CD4-positive, alpha-beta T cell treated with Interleukin-4 for 1 hour (primary cell): ENCODE measurements at places on chromosomes 7 and 10.
A peak's percentile ranks its signal among the peaks of the same experiment; 100 is the strongest.

DNA sequence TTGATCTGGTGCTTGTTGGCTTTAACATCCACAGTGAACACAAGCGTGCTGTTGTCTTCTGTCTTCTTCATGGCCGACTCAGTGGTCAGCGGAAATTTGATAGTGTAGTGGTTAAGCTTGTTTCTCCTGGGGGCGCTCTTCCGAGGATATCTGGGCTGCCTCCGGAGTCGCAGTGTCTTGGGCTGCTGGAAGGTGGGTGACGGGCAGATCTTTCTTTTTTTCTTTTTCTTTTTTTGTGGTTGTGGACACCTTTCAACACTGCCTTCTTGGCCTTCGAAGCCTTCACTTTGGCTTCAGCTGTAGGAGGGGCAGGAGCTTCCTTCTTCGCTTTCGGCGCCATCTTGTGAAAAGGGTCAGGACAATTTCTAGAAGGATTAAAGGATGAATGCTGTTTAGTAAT, 23.8 kb upstream of the RPA3 start:
- DNase-seq: no peak

DNA sequence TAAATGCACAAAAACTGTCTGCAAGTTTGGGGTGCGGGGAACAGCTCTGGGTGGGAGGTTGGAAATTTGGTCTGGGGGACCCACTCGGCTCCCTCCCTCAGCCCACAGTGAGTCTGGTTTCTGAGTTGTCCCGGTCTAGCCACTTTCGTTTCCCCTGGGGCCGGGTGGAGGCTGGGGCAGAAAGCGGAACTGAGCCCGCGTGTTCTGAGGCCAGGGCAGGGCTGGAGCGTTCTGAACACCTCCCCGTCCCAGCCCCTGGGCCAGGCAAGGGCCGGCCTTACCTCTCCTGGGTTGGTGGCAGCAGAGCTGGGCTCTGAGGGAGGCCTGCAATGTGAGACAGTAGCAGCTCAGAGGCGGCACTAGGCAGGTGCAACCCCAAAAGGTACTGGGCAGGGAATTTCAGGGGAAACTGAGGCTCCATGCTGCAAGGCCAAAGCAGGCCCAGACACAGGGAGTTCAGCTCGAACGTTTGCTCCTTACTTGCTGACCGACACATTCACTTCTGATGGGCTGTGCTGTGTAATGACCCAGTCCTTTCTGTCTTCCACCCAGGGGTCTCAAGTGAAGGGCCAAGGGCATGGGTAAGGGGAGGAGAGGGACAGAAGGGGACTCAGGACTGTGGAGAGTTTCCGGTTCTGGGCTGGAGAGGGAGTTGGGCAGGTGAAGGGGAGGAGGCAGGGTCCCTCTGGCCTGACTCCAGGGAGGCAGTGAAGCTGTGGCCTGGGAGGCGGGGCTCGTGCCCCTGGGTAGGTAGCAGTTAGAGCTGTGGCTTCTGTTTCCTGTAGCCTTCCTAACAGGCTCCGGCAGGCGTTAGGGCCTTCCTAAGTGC, 3.0 kb downstream of the IRF5 start:
- peak; percentile 22 for DNase-seq

- peak; percentile 58 for DNase-seq
Measured at GRCh38 chr7:44884621-44885393, 523 bp downstream of the PURB start.

- DNase-seq: no peak
Measured at GRCh38 chr10:50332108-50332842, 81.0 kb upstream of the ASAH2 start.

- DNase-seq: no peak
Measured at GRCh38 chr10:87915989-87916388, 52.6 kb downstream of the PTEN start.

DNA sequence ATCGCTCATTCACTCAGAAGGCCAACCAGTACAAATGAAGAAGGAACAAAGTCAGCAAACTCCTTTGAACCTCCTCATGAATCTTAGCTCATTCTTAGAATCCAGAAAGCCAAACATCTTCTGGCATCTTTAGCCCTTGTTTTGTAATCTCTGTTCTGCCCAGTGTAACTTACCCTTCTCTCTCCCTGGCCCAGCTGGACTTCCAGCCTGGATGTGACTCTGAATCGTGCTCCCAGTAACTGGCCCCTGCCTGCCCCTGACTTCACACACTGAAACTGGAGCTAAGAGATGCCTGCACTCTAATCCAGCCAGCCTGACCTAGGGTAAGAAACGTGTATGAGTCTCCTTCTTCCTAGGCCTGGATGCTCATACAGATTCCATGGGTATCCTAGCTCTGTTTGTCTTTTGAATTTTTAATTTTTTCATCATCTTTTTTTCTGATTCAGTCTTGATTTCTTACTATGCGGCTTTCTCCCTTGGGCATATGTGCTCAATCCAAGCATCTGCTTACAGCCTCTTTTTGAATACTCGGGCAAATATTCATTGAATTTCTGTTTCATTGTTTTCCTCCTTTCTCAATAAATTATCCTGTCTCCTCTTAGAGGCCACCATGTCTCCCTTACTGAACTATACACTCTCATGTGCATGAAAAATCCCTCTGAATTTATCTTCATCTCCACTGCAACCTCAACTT, 845.6 kb upstream of the AUTS2 start:
- no peak for DNase-seq
